ENCODE measurements at places on chromosomes 12 and 14.
A peak's percentile ranks its signal among the peaks of the same experiment; 100 is the strongest.

DNA sequence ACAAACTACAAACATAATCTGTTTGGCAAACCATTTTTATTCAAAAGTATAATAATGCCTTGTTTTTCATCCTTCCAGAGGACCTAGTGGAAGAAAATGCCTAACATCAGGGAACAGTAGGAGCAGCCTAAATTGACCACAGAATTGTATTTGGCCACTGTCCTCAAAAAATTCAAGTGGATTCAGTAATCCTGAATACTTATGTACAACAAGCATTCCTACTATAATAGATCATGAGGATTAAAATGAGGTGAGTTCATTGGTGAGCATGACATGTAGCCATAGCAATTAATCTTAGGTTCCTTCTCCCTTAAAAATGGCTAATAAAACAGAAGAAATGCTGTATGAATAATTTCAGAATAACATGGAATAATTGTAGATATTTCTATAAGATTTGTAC is 209.3 kb downstream of the DAD1 start:
- no peak for DNase-seq

DNA sequence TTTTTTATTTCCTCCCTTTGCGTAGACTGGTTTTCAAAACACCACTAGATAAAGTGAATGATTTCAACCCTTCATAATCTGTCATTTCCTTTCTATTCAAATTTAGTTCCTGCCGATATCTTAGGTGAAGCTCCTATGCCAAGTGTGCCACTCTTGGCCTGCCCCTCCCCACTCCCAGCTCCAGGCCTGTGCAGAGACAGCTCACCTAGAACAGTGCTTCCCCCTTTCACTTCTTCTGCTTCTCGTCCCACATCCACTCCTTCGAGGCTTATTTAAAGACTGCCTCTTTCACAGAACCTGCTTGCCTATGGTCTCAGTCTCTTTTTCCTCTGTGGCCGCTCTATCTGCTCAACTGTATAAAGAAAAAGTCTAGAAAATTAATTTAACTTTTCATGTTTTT is 473.8 kb downstream of the RAD51B start:
- DNase-seq: no peak

GRCh38 chr12:64028541-64028940 is 184.0 kb downstream of the SRGAP1 start:
- DNase-seq: no peak

DNA sequence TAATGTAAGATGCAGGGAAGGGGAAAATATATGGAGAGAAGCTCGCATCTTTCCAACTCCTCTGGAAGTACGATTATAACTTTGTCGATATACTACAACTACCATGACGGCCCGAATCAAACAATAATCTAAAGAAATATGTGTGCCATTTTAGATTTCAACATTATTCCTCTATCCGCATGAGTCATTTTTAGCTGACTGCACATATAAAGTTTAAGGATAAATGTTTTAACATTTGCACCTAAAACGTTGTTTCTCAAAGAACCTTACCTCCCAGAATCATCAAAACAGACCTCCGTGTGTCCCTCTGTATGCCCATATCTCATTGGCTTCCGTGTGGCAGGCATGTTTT is 482 bp downstream of the WDHD1 start:
- DNase-seq: no peak

DNA sequence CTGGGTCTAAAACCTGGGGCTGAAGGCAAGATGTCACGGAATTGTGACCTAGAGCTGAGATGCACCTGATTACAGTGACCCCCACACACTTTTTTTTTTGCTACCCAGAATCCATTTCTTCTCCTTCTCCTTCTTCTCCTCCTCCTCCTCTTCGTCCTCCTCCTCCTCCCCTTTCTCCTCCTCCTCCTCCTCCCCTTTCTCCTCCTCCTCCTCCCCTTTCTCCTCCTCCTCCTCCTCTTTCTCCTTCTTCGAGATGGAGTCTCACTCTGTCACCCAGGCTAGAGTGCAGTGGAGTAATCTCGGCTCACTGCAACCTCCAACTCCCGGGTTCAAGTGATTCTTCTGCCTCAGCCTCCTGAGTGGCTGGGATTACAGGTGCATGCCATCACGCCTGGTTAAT is 19.4 kb upstream of the FLVCR2 start:
- DNase-seq: no peak

- DNase-seq: no peak
Observed at GRCh38 chr12:125773033-125773640, 707.9 kb downstream of the AACS start.

DNA sequence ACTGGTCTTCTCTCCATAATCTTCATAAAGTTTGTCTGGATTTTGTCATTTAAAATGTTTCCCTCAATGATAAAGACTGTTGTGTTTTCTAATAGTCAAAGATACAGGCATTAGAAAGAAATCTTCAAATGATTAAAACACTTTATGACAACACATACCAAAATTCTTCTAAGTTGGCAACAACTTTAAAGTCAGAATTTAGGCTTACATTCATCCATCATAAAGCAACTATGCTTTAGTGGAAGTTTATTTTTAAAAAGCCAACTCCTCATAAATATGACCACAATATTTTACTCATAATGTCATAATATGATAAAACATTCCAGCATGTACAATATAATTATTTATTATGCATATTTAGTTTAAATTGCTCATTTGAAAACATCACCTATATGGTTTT is 17.2 kb upstream of the CCER1 start:
- DNase-seq: no peak

DNA sequence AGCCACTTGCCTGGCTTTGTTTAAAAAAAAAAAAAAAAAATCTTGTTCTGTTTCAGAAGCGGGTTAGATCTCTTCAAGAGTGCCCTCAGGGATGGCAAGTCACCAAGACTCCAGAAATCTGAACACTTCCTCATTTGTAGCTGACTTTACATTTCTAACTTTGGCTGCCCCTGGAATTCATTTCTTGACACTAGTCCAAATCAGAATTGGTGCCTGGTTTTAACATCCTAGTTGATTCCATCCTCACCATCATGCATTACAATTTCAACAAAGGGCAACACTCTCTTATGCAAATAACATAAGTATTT is 295.5 kb downstream of the RMST start:
- no peak for DNase-seq

- DNase-seq: peak; percentile 6
Observed at GRCh38 chr12:11797317-11797913, 147.9 kb downstream of the ETV6 start.

GRCh38 chr14:54813081-54813480 is 89.5 kb downstream of the GCH1 start:
- DNase-seq: no peak

- no peak for DNase-seq
Observed at GRCh38 chr12:90069711-90070110, 361.1 kb upstream of the ATP2B1 start.

DNA sequence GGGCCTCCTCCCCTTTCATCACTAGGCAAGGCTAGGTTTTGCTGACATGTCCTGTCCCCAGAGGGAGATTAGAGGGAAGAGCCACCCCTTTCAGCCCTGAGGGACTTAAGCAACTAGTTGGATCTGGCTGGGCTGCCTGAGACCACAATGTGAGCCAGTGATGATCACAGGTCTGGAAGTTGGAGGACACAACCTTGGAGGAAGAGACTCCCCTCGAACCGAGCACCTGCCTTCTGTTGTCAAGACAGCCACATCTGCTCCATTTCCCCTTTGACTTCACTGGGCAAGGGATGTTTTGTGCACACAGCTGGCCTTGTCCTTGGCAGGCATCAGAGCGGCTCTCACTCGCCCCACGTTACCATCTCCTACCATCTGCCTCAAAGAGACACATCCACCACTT is 31.4 kb downstream of the MVK start:
- no peak for DNase-seq

DNA sequence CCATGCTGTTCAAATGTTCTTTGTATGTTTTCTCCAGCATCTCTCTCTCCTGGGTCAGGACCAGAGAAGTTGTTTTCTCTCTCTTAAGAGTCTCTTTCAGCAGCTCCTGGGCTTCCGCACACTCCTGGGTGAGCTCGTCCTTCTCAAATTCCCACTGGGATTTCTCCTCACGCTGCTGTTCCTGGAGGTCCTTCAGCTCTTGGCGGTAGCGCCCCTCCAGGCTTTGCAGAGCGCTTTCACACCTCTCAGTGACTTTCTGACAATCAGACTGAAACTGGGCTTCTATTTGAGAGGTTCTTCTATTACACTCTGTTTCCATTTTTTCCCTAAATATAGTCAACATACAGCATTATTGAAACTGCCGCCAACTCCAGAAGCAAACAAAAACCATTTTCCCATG is 72.7 kb downstream of the NIN start:
- DNase-seq: no peak

Measured in HFF-Myc (cell line).